Aorta (tissue), 5 donors: ENCODE measurements at places on chromosomes 13 and 19.

- DNase-seq = no peak
Observed at GRCh38 chr13:28355046-28355821, 139.7 kb downstream of the FLT1 start.

GRCh38 chr19:57359300-57359699, 4.1 kb upstream of the TRAPPC2B start:
- DNase-seq = no peak

GRCh38 chr19:50447750-50448149, 15.1 kb downstream of the MYBPC2 start:
- DNase-seq = no peak

GRCh38 chr19:58261600-58261967, 17.2 kb upstream of the ZNF8 start:
- no peak for DNase-seq

- peak; percentile 66 for DNase-seq
Observed at GRCh38 chr13:46321494-46322225, 65.4 kb downstream of the RUBCNL start.

GRCh38 chr13:97256343-97256783, 34.2 kb downstream of the MBNL2 start:
- no peak for DNase-seq

GRCh38 chr19:33780746-33781145, 15.9 kb upstream of the KCTD15 start:
- DNase-seq = no peak

- no peak for DNase-seq
Observed at GRCh38 chr19:18672044-18672451, 11.4 kb upstream of the CRTC1 start.

DNA sequence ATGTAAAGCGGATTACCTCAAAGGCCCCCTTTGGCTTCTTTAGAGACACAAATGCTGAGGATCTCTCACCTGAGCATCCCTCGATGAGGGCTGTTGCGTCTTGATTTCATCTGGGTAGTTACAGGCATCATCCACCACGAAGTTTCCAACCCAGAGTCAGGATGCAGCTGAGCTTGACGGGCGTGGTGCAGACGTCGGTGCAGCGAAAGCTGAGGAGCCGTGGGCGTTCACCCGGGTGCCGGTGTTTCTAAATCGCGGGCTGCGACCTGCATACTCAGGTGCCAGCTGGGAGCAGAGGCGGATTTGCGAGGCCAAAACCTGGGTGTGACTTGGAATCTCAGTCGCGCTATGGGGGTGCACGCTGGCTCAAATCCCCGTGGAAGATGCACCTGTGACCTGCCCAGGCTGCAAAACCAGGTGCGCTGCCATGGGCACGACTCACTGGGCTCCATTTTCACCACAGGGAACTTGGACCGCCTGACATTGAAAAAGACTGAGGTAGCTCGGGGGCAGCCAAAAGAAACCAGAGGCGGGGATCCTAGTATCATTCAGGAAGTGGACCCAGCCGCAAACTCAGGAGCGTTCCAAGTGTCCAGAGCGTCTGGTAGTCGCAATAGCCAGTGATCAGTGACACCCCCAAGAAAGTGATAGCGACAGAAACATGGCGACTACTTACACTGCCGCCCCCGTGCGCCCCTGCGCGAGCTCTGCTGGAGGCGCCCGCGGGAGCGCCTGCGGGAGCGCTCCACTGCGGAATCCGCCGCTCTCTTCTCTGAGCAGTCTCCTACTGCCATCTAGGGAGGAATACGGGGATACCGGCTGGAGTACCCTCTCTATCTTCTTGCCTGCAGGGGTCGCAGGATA, 36.4 kb upstream of the IGFL4 start:
- no peak for DNase-seq

- peak; percentile 59 for DNase-seq
Observed at GRCh38 chr13:46295491-46296114, 83.9 kb downstream of the LRRC63 start.

DNA sequence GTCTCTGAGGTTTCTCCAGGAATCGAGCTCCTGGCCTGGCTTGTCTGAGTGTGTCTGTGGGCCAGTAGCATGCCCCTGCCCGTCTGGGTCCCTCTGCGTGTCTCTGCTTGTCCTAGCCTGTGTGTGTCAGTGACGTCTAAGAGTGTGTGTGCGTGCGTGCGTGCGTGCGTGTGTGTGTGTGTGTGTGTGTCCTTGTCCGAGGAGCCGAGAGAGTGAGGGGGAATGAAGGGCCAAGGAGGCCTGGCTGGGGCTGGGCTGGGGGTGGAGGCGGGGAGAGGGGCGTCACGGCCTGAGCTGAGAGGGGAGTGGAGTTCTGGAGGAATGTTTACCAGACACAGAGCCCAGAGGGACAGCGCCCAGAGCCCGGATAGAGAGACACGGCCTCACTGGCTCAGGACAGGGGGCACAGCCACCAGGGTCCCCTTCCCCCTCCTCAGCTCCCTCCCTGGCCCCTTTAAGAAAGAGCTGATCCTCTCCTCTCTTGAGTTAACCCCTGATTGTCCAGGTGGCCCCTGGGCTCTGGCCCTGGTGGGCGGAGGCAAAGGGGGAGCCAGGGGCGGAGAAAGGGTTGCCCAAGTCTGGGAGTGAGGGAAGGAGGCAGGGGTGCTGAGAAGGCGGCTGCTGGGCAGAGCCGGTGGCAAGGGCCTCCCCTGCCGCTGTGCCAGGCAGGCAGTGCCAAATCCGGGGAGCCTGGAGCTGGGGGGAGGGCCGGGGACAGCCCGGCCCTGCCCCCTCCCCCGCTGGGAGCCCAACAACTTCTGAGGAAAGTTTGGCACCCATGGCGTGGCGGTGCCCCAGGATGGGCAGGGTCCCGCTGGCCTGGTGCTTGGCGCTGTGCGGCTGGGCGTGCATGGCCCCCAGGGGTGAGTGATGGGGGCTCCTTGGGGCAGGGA, at the start of gene AXL:
TSS of gene AXL (plus strand) at position 609 of the 893 bp plus-strand sequence. CDS start at position 779, 170 bp downstream.
- peak; percentile 90 for DNase-seq

DNA sequence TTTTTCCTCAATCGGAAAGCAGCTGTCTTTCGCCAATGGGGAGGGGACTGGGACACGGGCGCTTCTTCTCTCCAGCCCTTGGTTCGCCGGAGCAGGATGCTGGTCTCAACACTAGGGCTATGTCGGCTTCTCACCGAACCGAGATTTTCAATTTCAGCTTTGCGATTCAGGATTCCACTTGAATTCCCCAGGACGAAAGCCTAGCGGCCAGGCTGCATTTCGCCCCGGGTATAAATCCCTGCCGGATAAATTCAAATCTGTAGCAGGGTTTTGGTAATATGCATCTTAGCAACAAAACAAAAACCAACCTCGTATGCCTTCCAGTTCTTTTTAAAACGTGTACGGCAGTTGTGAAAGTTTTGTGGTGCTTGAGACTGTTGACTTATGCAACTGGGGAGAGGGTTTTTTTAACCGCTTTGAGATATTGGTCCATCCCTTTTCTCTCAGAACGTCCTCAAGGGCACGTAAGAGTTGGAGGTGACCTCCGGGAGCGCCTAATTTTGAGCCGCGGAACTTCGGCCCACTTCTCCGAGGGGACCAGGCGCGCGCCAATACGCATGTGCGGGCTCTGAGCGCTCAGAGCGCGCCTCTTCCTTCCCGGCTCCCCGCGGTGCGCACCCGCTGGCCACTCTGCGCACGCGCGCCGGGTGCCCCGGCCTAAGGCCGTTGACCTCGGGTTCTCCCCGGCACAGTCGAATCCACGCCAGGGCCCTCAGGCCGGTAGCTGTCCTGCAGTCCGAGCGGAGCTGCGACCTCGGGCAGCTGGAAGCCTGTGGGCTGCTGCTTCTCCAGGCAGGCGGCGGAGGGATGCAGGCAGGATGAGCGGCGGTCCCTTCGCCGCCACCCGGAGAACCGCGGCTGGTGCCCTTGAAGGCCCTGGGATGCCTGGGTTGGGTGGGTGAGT, 7.6 kb downstream of the POU4F1 start:
- no peak for DNase-seq

GRCh38 chr19:13849991-13850909, 26.7 kb upstream of the NANOS3 start:
- peak; percentile 89 for DNase-seq
